ENCODE measurements at places on chromosomes 1 and 21. TPM values are rescaled to one million over a fixed set of nuclear protein-coding genes. Genes with fewer than 3 reads are reported as not detected.

CDK18 gene
- total RNA-seq = 7.0 TPM

RGS1 gene
- 26.9 TPM for total RNA-seq

STIL gene
- total RNA-seq = 7.1 TPM

APP gene
- total RNA-seq = 513 TPM

ERVH48-1 gene
- not detected for total RNA-seq

CLCA4 gene
- not detected for total RNA-seq

MCOLN3 gene
- total RNA-seq = 3.0 TPM

DNAJC28 gene
- 3.2 TPM for total RNA-seq

TDRD10 gene
- 3.3 TPM for total RNA-seq

TNFRSF9 gene
- not detected for total RNA-seq

CD1E gene
- not detected for total RNA-seq

CCDC30 gene
- 8.5 TPM for total RNA-seq

LAPTM5 gene
- total RNA-seq = 11.3 TPM

LINGO4 gene
- not detected for total RNA-seq

RGS8 gene
- total RNA-seq = 160 TPM

IGSF9 gene
- total RNA-seq = 63.3 TPM

LCE1D gene
- not detected for total RNA-seq

KLF17 gene
- total RNA-seq = not detected

Measured in camera-type eye (tissue), 1 donor.